HTR-8/SVneo (cell line): ENCODE measurements at places on chromosomes 5 and 9.

DNA sequence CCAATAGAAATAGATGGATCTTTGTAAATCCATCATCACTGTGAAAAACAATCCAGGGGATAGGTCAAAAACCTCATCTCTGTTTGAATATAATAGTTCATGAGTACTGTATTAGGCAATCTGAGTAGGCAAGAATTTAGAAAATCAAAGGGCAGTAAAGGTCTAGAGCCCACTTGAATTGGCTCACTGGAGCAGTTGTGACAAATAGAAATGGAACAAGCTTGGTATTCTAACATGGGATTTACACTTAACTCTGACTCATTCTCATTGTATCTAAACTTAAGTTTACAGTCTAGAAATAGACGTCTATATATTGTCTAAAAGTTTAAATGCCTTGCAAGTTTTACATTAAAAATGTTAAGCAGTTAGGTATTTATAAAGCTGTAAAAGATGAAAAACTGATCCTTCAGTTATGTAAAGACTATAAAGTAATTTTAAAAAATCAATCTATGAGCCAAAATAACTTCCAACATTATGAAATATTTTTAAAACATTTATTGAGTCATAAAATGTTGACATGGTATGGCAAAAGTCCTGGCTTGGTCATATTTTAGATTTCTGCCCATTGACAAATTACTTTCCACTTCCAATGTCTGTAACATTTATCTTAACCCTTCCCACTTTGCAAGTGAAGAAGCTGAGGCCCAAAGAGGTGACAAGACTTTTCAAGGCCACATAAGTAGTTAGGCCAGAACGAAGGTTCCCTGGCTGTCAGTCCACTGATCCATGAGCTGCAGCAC, 203.7 kb upstream of the NREP start:
- peak; percentile 10 for DNase-seq

- DNase-seq = no peak
These were observed 62.4 kb downstream of the SERINC5 start for GRCh38 chr5:80193401-80193800.

GRCh38 chr5:142655339-142656267, 30.3 kb downstream of the FGF1 start:
- DNase-seq = peak; percentile 82

DNA sequence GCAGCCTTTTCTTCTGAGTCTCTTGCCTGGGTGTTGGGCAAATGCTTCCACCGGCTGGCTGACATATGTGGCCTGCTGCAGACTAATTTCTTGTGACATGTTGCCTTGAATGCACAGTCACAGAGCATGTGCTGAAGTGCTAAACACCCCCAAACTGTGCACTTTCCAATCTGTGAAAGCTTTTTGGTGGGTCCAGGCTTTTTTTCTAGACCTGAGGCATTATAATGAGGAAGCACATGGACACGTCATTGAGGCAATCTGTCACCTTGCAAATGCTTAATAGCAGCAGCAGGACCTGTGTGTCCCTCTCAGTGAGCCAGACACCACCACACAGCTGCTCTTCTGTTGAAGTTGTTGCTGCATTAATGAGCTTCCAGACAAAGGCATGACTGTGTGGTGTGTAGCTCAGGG, 274.7 kb downstream of the ELAVL2 start:
- no peak for DNase-seq

DNA sequence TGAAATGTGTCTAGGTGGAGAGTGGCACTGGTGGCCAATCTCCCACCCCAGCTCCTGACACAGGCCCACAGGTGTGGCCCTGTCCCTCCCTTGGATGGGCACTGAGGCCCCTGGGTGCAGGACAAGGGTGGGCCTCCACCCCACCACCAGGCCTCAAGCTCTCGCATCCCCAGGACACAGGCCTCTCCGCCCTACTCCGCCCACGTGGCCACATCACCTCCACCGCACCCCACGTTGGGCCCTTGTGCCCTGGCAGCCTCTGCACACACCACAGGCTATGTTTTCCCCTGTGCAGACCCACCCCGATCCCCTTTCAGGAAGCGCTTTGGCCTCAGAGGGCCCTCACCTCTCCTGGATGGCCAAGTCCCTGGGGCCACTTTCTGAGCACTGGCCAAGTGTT, 54.7 kb downstream of the SECISBP2 start:
- DNase-seq = no peak

DNA sequence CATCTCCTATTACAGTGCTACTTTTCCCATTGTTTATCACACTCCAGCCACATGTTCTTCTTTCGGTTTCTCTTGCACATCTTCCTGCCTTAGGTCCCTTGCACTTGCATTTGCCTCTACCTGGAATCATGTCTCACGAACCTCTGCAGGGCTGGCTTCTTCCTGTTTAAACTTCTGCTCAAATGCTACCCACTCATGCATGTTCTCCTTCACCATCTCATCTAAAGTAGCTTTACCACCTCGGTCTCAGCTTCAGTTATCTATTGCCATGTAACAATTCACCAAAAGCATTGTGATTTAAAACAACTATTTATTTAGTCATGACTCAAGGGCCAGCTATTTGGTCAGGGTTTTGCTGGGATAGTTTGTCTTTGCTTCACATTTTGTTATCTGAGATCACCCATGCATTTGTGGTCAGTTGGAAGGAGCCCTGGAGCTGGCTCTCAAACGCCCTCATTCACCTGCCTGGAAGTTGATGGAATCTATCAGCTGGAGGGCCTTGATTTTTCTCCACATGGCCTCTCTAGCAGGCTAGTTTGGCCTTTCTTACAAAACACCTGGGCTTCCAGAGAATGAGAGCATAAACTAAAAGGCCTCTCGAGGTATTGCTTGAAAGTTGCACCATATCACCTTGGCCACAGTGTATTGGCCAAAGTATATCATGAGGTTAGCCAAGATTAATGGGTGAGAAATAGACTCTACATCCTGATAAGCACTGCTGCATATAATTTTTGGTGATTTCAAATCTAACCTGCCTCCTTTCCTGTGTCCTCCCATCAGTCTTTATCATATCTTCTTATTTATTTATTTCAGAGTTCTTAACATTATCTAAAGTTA, 21.4 kb downstream of the SPINK1 start:
- DNase-seq = no peak

GRCh38 chr5:133393776-133394476, 218.4 kb downstream of the FSTL4 start:
- DNase-seq = no peak

DNA sequence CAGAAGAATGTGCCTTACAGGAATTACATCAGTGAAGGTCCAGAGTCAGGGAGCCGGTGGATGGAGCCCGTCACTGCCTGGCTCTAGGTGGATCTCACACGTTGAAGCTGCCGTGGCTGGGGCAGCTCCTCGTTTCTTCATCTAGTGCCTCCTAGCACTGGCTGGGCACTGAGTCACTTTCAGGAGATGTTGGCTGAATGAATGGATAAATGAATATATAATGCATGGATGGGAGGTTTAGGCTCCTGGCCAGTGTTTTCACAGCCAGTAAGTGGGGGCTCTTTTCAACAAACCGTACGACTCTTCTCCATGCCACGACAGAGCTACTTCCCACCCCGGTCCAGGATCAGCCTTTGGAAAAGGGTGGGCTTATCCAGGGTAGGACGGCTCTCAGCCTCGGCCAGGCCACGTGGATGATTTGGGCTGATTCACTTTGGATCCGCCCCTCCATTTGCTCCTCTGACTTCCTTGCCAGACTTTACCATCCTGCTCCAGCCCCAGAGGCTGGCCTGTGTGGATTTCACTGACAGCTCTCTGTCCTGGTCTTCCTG, 1.3 kb upstream of the SH3PXD2B start:
- no peak for DNase-seq

DNA sequence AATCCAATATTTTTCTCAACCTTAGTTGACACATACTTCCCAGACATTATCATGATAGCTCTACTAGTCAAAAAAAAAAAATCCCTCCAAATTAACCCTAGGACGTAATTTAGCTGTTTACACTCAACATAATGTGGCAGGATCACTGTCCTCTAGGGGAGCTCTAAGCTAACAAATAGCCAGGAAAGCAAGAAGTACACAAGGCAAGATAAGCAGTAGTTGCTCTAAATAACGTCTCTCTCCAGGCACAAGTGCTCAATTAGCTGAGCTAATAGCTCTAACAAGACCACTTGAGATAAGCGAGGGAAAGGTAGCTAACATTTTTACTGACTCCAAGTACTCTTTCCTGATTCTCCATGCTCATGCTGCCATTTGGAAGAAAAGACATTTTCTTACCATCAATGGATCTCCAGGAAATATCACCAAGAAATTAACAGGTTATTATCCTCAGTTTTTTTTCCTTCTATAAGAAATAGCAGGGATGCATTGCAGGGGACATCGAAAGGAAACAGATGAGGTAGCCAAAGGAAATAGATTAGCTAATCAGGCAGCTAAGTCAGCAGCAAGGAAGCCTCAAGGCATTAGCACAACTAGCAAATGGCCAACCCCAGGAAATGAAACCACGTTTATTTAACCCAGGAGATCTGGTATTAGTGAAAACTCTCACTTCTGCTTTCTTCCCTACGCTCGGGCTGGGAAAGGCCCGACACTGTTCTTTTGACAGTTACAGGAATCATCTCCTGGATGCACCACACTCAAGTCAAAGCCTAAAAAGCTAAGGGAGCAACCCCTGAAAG, 614.1 kb downstream of the PTPRD start:
- DNase-seq = no peak

DNA sequence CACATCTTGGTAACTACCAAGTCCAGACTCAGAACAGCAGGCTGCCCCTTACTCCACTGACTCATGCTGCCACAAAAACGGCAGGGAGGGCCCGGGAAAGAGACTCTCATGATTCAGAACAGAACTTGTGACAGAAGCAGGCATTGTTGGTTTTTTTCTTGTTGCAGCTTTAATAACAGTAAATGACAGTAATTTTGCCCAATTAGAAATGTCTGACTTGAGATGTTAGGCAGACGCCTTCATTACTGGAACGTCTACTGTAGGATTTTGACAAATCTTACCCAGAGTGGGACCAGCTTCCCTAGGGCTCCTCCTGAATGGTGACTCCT, 77.9 kb downstream of the SEMA5A start:
- peak; percentile 69 for DNase-seq

GRCh38 chr5:66713998-66714397, 117.8 kb downstream of the MAST4 start:
- no peak for DNase-seq

DNA sequence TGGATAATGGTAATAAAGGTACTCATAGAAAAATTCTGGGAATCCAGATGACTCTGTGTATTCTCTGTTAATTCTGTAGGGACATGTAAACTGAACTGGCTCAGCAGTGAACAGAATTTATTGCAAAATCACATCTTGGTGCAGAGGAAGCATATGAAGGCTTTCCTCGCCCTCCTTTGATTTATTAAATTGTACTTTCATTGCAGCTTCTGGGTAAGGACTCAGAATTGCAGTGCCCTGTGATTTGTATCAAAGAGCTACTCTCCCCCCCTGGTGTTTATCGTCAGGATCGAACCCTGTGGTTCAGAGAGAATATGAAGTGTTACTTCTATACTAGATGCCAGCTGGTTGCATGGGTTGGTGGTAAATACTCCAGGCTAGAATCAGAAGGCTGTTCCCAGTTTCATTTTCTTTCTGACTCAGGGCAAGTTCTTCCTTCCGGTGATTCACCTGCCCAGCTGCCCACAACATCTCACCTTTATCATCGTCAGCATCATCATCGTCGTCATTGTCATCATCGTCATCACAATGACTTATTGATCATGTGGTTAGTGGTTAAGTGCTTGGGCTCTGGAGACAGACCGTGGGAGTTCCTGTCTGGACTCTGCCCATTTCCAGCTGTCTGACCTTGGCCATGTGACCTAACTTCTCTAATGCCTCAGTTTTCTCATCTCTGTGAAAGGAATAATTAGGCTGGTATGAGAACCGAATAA, 238.8 kb downstream of the ARHGAP26 start:
- peak; percentile 53 for DNase-seq

DNA sequence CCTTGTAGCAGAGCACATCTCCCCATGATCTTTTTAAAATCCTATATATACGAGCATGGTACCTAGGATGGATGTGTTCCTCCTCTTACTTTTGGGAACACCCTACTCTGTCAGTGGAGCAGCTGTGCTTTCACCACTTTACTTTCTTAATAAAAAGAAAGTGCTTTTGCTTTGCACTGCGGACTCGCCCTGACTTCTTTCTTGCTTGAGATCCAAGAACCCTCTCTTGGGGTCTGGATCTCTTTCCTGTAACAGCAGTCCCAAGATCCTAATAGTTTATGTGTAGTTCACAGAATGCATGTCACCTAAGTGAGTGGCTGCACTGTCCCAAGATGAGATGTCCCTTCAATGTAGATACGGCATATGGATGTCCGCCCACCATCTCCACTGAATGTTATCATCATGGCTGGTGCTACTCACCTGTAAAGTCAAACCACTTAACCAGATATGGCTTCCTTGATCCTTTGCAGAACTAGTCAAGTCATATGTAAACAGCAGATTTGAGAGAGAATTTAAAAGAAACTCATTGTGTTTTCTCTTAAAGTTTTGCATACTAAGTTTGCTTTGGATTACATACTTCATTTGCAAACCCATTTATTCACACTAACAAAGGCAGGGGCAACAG, 1.9 kb downstream of the FGF1 start:
- no peak for DNase-seq

DNA sequence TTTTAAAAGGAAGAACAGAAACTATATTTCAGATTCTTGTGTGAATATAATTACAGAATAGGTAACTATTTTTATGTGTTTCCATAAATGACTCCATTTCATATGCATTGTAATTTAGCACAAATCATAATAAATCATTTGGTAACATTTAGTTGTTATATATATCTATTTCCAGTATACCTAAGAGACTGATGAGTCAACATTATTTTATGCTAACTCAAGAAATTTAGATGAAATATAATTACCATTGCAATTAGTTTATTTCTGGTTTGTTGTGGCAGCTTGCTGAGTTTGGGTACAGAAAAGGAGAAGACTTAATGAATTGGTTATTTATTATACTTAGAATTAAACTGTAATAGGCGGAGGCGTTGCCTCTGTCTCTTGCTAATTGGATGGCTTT, 314.9 kb downstream of the KCTD16 start:
- DNase-seq = no peak

DNA sequence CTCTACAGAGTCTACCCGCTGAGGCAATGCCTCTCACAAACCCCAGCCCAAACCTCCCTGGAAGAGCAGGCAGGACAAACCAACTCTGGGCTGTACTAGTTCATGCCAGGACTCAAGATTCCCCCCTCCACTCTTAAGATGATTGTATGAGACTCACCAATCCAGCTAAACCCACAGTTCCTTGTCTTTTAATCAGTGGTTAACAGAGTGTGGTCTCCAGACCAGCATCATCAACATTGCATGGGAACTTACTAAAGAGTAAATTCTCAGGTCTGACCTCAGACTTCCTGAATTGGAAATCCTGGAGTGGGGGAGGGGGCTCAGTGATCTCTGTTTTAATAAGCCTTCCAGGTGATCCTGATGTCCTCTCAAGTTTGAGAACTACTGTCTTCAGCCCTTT, 240.9 kb downstream of the GAS1 start:
- no peak for DNase-seq

DNA sequence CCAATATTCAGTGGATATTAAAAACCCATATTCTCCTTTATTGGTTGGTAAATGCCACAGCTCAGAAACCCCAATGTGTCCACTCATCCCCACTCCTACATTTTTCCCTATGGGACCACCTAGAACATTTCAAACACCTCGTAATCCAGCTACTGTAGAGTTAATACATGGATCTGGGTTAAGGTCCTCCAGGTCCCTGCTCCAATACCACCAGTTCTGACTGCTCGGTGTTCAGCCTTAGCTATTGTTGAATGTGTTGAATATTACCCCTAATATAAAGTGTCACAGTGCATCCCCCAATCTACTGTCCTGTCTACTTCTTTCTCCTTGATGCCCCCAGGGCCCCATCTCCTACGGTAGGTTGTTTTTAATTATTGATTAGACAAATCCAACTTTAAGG, 231.5 kb downstream of the PCSK1 start:
- DNase-seq = no peak

- DNase-seq = no peak
These were observed 122.3 kb upstream of the CCDC112 start for GRCh38 chr5:115418788-115419187.
